ENCODE measurements at places on chromosomes 2 and 18.

- no peak overlapping the region for H3K27ac ChIP-seq
- no peaks in the 10 kb centered on the region for H3K36me3 ChIP-seq
- DNase-seq: no peak
- peaks cover 3% of the 10 kb centered on the region for H3K27me3 ChIP-seq
These were observed 84.5 kb downstream of the RAPH1 start for GRCh38 chr2:203450561-203450960.

DNA sequence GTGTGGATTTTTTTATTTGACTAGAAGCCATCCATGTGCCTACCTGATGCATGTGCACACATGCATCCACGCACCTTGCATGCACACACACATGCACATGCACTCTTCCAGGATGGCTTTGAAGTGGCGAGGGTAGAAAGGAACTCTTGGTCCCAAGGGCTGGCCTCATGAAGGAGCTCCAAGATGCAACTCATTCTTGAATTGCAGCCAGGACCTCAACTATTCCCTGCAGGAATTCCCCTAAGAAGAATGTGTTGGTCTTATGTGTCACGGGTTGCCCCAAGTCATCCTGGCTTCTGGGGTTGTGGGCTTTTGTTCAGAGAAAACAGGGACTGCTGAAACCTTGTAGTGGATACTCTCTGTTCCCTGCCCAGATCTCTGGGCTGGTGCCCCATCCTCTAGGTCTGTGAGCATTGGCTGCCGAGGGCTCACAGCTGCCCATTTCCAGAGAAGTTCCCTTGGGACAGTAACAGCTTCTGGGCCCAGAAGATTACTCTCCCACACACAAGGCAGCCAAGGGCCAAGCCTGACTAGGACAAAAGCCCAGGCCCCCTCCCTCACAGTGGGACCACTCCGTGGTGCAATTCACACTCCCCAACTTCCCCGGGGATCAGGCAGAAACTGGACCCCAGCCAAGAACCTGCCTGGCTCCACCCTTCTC, 137.6 kb downstream of the COPS8 start:
- H3K27ac ChIP-seq: no peak overlapping the region
- H3K27me3 ChIP-seq: peaks cover 27% of the 10 kb centered on the region
- peaks cover 5% of the 10 kb centered on the region for H3K4me1 ChIP-seq
- H3K4me3 ChIP-seq: no peak overlapping the region
- no peaks in the 10 kb centered on the region for H3K36me3 ChIP-seq

- DNase-seq: no peak
- H3K4me3 ChIP-seq: no peak overlapping the region
- H3K36me3 ChIP-seq: no peaks in the 10 kb centered on the region
- no peak overlapping the region for H3K27ac ChIP-seq
- no peaks in the 10 kb centered on the region for H3K27me3 ChIP-seq
These were observed 72.2 kb downstream of the TFCP2L1 start for GRCh38 chr2:121212661-121213325.

DNA sequence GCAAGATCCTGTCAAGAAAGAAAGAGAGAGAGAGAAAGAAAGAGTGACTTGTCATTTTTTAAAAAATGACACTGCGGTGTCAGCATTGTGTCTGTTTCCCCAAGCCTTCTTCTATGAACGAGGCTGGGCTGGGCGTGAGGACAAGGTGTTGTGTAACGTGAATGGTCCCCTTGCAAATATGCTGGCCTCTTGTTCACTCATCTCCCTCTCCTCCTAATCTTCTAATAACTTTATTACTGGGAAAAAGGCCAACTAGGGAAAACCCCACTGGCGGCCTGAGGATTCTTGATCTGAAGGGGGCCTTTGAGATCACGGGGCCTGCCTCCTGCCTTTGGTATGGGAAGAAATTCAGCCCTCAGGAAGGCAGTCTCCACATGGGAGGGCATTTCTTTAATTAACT, 163.1 kb downstream of the MIB1 start:
- no peak for DNase-seq
- peaks cover 11% of the 10 kb centered on the region for H3K27me3 ChIP-seq
- H3K36me3 ChIP-seq: no peaks in the 10 kb centered on the region
- H3K4me1 ChIP-seq: no peaks in the 10 kb centered on the region
- H3K27ac ChIP-seq: no peak overlapping the region

DNA sequence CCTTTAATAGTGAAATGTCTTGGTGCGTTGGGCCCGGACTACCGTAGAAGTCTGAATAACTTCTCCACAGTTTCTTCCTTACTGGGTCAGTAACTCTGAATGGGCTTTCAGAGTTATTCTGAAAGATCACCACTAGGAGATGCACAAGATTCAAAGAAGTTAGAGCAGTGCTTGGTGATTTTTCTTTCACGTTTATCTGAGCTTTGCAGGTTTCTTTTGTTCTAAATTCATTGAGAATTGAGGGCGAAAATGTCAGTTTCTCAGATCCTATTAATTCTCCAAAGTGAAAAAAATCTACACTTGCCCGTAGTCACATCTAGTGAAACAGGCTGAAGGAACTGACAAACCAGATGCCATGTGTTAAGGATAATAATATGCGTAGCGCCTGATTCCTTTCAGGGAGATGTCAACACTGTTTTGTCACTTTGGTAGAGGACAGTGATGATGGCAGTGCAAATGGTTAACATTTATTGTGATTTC, 70.1 kb downstream of the QPCT start:
- no peaks in the 10 kb centered on the region for H3K36me3 ChIP-seq
- no peak overlapping the region for H3K27ac ChIP-seq
- peaks cover 11% of the 10 kb centered on the region for H3K4me1 ChIP-seq
- H3K27me3 ChIP-seq: no peaks in the 10 kb centered on the region

DNA sequence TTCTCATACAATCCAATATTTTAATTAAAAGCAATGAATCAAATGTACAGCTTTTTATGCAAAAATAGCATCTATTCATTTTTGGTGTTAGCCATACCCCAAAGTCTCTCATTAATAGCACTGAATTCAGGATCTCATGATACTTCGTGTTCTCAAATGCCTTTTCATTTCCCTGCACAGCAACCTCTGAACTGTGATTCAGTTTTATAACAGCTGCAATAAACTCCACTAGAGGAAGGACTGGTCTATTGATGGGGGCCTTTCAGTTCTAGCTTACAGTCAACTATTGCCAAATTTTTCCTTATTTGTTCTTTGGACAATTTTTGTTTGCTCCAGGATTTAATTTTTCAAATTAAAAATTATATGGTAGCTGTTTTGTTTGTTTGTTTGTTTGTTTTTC, 4.8 kb upstream of the TMEM87B start:
- peaks cover 7% of the 10 kb centered on the region for H3K4me1 ChIP-seq
- no peak overlapping the region for H3K4me3 ChIP-seq
- H3K27me3 ChIP-seq: no peaks in the 10 kb centered on the region
- no peaks in the 10 kb centered on the region for H3K36me3 ChIP-seq

All from activated naive CD8-positive, alpha-beta T cell treated with anti-CD3 and anti-CD28 coated beads for 36 hours (primary cell).